Activated naive CD4-positive, alpha-beta T cell treated with anti-CD3 and anti-CD28 coated beads, Interleukin-2, amount 50 U/mL, for 72 hours (primary cell): ENCODE measurements at places on chromosomes 16 and 17. TPM values are rescaled to one million over a fixed set of nuclear protein-coding genes. Genes with fewer than 3 reads are reported as not detected.

- DNase-seq: no peak
These were observed 350.4 kb downstream of the C16orf95 start for GRCh38 chr16:86966777-86967176.

DNA sequence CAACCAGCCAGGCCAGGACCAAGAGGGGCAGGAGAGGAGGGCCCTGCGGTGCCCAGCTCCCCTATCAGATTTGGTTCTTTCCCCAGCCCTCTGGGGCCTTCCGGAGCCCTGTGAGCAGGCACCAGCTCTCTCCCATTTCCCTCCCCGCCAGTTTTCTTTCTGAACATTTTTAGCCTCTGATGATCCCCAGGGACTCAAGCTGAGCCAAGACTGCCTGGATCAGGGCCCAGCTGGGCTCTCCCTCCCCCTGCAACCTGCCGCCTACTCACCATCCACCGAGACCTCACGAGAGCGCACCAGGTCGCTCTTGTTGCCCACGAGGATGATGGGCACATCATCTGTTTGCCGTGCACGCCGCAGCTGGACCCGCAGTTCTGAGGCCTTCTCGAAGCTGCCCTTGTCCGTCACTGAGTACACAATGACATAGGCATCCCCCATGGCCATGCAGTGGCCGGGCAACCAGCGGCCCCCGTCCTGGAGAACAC, 2.0 kb downstream of the RRAD start:
- no peak for DNase-seq

DNA sequence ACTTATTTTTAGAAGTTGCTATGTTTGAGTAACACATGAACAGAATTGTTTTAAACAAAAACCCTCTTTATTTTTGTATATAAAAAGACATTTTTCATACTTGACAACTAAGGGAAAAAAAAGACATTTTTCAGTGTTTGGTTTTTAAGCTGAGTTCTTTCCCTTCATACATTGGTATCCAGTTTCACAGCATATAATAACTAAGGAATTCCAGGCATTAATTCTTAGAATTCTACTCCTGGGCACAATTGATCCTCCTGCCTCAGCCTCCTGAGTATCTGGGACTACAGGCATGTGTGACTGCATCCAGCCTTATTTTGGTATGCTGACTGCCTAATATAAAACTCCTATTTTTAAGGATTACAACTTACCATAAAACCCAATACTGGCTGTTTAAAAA, 8.4 kb downstream of the FBXO47 start:
- no peak for DNase-seq

The KRT24 gene
- total RNA-seq: not detected

The RBFOX1 gene
- total RNA-seq: not detected
